Activated CD4-positive, alpha-beta T cell treated with anti-CD3 and anti-CD28 coated beads, Interleukin-2, amount 10 ng/mL, durations not matched to agents 24 days and 14 days (primary cell): ENCODE measurements at places on chromosomes 4 and X.

- peak; percentile 74 for DNase-seq
Measured at GRCh38 chr4:6907658-6908191, 1.9 kb upstream of the TBC1D14 start.

DNA sequence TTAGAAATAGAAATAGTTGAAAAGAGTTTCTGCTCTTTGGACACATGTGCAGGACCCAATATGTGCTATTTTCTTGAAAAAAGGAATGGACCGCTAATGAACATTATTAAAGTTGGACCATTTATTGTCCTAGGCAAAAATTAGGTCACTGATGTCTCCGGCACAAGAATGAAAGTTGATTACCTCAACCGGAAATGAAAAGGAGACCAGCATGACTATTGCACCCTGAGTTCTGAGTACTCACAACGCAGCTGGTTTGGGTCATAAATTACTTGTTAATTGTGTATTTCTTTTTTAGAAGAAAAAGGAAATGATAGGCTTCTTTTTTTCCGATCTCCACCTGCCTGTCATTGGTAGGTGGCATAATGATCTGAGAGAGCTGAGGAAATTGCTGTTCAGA lies 232.7 kb downstream of the ARHGAP24 start:
- no peak for DNase-seq

GRCh38 chr4:8846046-8846720 lies 25.5 kb downstream of the HMX1 start:
- no peak for DNase-seq

GRCh38 chrX:17359500-17359899 lies 15.5 kb upstream of the NHS start:
- no peak for DNase-seq

- no peak for DNase-seq
Measured at GRCh38 chrX:117327373-117327772, 789.2 kb downstream of the KLHL13 start.

DNA sequence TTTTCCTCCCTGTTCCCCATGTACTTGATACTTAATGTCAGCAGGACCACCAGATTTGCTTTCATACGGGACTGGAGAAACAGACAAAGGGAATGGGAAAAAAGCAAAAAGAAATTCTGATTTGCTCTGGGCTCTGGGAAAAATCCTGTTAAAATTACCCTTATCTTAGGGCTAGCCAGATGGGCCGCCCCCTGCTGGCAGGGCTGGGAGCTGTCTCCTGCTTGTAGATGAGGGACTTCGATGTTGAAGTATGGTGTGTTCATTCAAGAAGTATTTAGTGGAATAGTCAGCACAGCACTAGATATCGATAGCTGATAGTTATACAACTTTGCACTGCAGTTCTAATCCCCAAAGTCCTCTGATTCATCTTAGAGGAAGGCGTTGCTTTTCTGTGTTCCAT lies 45.8 kb downstream of the BCORL1 start:
- peak; percentile 84 for DNase-seq

GRCh38 chrX:123745511-123745910 lies 12.7 kb upstream of the THOC2 start:
- no peak for DNase-seq

- DNase-seq: no peak
Measured at GRCh38 chr4:110850461-110851442, 227.9 kb upstream of the PITX2 start.

- no peak for DNase-seq
Measured at GRCh38 chrX:141732031-141732430, 33.5 kb upstream of the SPANXD start.

DNA sequence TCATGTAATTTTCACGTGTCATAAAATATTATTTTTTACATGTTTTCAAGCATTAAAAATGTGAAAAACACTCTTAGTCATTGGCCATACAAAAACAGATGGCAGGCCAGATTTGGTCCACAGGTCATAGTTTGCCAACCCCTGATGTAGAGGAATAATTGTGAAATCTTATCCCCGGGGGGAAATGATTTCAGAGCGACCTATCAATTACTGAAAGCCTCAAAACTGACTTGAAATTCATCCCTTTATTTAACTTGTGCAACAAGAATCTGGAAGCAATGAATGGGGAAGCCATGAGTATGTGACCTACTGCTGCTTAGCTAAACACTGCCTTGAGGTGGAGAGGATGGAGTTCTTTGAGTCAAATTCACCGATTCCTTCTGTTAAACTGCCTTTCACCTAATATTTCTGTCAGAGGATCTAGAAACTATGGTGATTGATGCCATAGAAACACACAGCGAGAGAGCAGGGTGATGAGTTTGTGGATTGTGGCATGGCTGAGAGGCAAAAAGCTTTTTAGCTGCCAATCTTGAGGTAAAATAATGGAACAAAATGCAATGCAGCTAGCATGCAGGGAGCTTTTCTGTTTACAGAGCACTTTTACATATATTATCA lies 30.3 kb upstream of the BRS3 start:
- DNase-seq: no peak

DNA sequence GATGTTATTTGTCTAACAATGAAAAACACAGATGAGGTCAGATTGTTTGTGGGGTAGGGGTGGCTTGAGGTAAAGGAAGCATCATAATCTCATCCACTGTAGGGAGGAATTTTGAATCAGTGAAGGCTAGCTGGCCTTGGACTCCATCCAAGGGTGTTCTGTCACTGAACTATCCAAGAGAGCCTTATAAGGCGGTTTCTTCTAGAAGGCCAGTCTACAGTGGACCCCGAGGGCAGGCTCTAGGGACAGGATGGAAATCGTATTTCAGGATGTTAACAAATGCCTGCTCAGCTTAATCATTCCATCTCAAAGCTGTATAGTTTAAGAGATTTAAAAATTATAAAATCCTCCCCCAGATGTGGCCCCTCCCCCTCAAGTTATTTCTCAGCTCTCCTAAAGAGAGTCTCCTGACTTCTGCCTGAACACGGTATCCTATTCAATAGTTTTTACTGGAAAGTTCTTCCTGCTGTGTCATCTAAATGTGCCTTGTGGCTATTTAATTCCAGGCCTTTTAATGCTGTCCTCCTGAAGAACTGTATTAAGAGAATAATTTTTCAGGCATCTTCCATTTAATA lies 8.0 kb downstream of the IGFBP7 start:
- no peak for DNase-seq

- DNase-seq: no peak
Measured at GRCh38 chrX:9494771-9495170, 29.9 kb downstream of the TBL1X start.

DNA sequence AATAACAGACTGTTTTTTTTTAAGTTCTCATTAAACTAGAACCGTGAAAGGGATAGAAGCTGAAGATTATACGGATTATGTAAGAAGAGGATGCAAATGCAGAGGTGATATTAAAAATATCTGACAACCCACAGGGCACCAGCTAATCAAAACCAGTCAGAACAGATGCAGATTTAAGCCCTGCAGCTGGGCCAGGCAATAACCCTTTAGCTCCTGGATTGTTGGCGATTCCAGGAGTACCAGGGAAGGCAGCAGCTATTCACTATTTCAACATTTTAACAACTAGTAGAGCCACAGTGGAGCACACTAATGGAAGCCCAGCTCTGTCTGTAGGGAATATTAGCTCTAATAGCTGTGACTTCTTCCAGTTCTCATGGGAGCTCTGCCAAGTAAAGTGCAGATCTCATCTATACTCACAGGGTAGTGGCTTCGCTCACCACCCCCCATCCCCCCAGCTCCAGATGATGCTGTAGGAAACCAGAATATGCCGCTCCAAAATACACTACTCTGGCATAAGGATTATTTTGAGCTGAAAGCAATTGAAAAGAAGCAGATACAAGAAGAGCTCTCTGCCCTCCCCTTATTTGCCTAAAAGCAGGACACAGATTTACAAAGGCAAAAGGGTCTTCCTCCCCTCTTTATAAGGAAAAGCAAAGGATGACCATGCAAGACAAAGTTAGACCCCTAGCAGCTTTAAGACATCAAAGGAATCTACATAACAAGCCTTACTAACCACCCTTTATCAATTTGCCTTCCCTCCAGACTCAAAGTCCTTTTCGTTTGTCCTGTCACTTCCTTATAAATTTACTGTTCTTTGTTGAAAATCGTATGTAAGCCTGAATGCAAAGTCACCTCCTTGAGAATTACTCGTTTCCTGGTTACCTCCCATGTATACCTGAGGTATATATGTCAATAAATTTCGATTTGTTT lies 13.7 kb downstream of the SCD5 start:
- no peak for DNase-seq

DNA sequence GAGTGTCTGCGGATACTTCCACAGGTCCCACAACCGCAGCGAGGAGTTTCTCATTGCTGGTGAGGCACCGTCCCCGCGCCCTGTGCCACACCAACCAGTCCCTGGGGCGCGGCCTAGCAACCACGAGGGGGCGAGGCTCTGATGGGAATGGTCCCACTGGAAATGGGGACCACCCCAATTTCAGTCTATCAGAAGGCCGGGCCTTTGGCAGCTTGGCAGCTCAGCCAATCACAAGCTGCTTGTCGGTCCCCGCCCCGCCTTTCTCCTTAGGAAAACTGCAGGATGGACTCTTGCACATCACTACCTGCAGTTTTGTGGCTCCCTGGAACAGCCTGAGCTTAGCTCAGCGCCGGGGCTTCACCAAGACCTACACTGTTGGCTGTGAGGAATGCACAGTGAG lies 3.0 kb downstream of the TIMP1 start:
- no peak for DNase-seq

GRCh38 chrX:40496728-40497127 lies 84.0 kb upstream of the ATP6AP2 start:
- no peak for DNase-seq

GRCh38 chr4:26613237-26613636 lies 29.4 kb downstream of the TBC1D19 start:
- DNase-seq: no peak

GRCh38 chr4:71025654-71026053 lies 32.2 kb downstream of the DCK start:
- no peak for DNase-seq

- DNase-seq: no peak
Measured at GRCh38 chr4:2472187-2472586, 3.3 kb downstream of the RNF4 start.

GRCh38 chr4:7721984-7722551 lies 217.6 kb downstream of the AFAP1 start:
- no peak for DNase-seq

DNA sequence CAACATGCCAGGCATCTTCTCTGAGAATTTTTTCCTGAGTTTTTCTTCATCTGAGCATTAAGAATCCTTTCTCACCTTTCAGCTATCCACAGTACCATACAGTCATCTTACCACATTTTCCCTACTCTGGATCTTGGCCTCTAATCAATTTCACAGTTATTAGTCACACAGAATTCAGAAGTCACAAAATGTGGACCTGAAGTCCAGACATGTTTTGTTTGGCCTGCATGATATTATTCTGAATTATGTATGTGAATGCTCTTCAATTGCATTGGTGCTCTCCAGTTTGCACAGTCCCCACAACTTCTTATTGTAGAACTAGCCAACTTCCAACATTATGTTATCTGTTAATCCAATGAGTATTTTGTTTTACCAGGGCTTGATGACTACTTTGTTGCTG lies 102.3 kb upstream of the GRIA3 start:
- DNase-seq: no peak

- DNase-seq: no peak
Measured at GRCh38 chrX:133053861-133054598, 42.9 kb downstream of the USP26 start.

DNA sequence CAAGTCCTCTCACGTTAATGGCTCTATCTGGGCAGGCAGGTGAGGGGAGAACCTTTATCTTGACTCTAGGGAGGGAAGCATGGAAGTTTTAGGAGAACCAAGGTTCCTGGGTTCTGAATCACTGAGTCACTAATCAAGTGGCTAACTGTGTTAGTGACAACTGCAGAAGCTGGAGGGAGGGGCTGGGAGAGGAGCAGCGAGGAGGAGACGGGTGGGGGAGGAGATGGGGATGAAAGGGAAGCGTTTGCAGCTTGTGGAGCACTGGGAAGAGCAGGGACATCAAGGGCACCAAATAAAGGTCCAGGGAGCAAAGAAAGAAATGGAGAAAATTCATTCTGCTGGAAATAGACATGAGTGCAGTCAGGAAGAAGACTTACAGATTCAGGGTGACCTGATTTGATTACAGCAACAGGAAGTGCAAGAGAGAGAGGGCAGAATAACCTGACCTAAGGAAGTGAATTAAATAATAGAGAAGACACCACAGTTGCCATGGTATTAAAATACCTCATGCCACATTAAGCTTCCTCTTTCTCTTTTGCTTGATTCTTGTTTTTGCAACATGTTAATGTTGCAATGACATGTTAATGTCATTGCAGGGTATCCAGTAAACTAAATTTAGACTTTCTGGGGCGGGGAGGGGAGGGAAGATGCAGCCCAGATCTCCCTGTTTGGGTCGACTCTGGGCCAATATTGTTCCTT lies 4.5 kb upstream of the SETD7 start:
- no peak for DNase-seq
